Esophagus muscularis mucosa (tissue), 4 donors: ENCODE measurements at places on chromosomes 2 and 18. TPM values are rescaled to one million over a fixed set of nuclear protein-coding genes. Genes with fewer than 3 reads are reported as not detected.
A peak's percentile ranks its signal among the peaks of the same experiment; 100 is the strongest.

- no peak for DNase-seq
These were observed 225.0 kb upstream of the NT5C1B start for GRCh38 chr2:18814387-18814786.

DNA sequence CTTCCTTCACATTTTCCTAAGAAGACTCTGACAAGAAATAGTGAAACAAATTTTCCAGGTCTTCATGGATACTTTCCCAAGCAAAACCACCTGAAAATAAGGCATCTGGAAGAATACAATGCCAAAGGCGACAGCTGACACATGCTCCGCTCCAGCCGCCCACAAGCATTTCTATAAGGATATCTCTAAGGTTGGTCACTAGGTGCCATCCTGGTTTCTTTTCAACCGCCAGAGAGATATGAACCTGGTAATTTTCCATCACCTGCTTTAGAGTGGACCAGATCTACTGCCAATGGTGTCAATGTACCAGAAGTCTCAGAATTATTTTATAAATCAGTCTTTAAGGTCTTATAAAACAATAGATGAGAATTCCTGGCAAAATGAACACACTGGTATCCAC lies 97.2 kb downstream of the GAREM1 start:
- no peak for DNase-seq

DNA sequence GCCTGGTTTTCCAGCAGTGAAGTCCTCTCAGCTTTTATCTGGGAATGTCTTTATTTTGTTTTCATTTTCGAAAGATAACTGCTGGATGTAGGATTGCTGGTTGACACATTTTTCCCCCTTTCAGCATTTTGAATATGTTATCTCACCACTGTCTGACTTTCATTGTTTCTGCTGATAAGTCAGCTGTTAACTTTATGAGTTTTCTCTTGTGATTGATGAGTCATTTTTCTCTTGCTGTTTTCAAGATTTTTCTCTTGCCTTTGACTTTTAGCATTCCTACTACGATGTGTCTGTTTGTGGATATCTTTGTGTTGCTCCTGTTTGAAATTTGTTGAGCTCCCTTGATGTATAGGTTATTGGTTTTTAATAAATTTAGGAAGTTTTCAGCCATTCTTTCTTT lies 85.5 kb downstream of the AGPS start:
- no peak for DNase-seq

DNA sequence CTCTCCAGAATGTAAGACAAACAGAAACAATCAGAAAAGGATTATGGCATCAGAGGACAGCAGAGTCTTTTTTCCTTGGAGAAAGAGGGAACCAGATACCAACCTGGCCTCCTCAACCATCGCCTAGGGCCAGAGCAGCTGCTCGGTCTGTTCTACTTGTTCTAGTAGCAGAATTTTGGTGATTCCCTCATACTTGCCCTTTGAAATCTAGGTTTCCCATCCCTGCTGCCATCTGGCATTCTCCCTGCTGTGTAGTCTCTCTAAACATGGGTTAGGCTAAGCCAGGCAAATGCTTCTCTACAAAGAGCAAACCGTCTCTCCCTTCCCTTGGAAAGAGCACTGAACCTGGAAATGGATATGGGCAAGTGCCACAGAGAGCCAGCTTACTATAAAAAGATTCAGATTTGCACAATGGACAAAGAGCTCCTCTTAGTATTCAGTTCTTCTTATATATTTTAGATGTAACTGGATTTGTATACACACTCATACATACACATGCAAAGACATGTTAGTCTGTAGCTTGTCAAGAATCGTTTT lies 208.6 kb upstream of the ST6GAL2 start:
- no peak for DNase-seq

GRCh38 chr2:86675104-86675503 lies 45.0 kb upstream of the RMND5A start:
- DNase-seq: no peak

- no peak for DNase-seq
These were observed 10.5 kb upstream of the BBS5 start for GRCh38 chr2:169468841-169469240.

GRCh38 chr18:36321658-36322407 lies 24.3 kb downstream of the FHOD3 start:
- peak; percentile 91 for DNase-seq

DNA sequence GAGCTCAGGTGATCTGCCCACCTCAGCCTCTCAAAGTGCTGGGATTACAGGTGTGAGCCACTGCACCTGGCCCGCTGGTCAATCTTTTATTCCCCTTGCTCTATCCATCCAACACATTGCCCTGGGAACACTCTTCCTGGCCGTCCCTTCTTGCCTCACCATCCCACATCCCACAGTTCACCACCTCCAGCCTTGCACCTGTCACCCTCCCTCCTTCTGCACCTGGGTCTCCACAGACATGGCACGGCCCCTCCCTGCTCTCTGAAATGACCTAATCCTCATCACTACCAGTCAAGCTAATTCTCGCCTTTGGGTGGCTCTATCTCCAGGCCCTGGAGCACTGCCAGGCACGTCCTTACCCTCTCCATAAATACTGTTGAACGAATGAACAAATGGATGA lies 116.9 kb upstream of the TEX51 start:
- no peak for DNase-seq

DNA sequence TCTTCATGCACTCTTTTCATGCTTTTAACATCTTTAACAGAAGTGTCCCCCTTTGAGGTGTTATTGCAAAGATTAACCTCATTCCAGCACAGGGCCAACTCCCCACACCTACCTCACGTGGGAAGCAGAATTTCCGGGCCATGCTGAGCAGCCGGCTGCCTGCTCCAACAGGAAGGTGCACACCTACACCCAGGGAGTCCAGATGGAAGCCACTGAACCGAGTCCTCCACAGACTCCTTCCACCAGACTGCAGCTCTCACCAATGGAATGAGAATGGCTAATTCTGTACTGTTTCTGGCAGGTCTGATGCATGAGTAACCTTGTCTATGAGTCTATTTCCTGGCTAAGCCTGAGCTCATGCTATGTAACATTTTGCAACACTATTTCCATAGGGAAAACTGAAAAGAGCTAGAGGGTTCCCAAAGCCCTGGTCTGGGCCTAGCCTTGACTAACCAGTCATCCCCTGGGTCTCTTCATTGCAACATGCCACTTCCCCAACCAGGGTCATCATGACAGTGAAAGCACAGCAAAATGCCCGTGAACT lies 11.0 kb downstream of the ERFE start:
- DNase-seq: no peak

DNA sequence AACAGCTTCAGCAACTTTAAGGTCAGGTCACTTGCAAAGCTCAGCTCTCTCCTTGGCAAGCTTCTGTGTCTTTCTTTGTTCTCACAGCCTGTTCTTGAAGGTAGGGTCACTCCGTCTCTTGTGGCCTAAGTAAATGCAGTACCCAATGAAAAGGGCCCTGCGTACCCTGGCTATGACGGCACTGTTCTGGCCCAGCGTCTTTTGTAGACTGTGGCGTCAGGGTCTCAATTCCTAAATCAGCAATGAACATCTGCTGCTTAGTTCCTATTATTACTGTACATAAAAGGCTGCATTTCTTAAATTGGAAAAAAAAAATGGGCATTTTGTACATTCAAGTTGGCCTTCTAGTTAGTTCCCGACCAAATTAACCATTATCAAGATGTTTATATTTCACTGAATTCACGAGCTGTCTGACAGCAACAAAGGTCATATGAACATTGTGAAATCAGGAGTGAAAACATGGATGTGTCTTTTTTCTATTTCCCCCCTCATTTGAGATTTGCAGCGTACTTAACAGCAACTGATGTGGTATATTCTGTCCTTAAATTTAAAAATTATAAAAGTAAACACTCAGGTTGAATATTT lies 17.0 kb upstream of the MTCL1 start:
- no peak for DNase-seq

GRCh38 chr2:240269886-240270285 lies 129.4 kb upstream of the OTOS start:
- DNase-seq: peak; percentile 66

GRCh38 chr2:163475815-163476214 lies 260.0 kb downstream of the FIGN start:
- DNase-seq: no peak

DNA sequence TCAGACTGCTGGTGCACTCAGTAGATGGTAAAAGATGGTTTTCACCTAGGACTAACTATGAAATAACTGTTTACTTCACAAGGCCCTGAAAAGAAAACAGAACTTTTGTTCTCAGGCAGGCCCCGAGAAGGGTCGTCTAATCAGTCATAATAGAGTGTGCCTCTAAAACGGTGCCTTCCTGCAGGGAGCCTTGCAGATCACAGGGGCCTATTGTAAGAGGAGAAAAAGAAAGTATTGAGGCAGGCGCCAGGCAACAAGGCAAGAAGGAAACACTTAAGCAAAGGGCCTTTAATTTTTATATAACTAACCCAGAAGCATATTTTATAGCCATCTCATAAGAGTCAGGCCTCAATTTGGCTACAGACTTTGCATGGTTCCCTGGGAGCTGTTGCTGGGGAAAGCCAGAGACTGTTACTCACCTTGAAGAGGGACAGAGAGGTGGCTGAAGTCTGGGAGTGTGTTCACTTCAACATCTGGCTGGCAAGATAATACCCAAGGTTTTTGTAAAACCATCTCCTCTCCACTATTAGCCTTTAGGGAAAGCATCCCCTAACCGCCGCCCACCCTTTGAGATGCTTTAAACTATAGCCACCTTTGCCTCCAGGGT lies 117.1 kb downstream of the PRPF40A start:
- no peak for DNase-seq

GRCh38 chr2:125852364-125852763 lies 803.6 kb upstream of the GYPC start:
- no peak for DNase-seq

- DNase-seq: no peak
These were observed 12.7 kb downstream of the TMEM177 start for GRCh38 chr2:119691651-119692245.

DNA sequence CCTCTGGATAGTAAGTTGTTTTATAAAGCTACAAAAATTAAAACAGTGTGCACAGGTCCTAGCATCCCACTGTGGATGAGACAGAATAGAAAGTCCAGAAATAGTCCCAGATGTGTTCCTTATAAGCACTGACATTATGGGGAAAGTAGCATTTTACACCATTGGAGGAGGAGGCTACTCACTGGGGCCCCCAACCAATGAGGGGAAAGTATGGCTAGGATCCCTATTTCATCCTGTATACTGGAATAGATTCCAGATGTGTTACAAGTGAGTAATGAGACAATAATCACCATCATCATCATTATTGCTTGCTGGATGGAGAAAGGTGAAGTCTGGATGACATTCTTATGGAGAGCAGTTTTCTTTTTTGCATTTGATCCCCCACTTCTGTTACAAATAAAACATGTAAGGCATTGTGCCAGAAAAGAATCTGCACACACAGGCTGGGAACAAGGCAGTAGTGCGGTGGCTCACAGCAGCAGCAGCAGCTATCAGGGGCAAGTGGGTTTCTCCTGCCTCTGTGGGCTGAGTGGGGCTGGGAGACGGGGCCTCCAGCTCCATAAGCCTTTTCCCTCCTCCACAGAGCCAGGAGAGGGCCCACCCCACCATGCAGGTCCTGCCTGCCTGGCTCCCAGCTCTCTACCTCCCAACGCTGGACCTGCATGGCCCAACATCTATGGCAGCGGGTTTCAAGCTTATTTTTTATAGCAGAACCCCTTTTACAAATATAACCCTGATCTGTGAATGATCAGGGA lies 5.0 kb downstream of the ARID5A start:
- no peak for DNase-seq

DNA sequence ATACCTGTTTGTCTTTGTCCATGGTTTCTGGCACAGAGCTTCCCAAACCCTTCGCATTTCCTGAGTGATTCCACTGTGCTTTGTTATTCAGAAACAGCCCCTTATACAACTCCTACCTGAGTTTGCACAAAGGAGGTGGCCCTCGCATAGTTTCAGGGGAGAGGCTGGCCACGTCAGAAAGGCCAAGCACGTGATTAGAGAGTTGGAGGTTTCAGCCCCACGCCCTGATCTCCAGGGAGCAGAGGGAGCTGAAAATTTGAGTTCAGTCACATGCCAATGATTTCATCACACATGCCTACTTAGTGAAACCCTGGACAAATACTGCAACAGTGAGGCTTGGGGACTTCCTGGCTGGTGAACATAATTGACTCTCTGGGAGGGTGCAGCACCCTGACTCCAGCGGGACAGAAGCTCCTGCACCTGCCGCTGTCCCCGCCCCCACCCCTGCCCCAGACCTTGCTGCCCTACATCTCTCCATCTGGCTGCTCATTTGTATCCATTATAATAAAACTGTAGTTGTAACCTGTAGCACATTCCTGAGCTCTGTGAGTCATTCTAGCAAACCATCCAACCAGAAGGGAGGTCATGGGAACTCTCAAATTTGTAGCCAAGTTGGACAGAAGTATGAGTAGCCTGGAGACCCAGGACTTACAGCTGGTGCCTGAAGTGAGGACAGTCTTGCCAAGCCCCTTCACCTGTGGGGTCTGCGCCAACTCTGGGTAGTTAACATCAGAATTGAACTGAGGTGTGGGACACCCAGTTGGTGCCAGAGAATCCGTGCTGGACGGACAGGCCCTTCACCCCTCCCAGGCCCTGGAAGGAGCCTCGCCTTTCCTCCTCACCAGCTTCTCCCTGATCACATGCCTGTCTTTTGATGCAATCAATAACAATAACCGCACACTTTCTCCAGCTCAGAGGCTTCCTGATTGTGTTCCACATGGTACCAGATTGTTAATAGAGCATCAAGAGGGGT lies 224.3 kb downstream of the ANAPC1 start:
- DNase-seq: peak; percentile 93

DNA sequence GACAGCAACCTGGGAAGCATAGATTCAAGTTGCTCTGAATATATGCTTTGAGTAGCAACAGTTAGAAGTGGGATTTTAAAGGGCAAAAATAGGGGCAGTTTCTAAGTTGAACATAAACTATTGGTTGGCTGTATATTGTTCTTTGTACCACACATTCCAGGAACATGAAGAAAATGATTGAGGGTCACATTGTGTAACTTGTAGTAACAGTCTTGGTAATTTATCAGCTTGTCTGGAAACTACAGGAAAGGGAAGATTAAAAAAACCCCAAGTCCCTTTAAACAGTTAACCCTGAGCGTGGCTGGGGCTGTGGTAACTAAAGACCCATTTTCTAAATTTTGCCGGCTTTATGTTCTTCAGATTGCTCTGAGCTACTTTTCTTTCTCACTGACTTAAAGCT lies 7.4 kb downstream of the PLEKHB2 start:
- no peak for DNase-seq

DNA sequence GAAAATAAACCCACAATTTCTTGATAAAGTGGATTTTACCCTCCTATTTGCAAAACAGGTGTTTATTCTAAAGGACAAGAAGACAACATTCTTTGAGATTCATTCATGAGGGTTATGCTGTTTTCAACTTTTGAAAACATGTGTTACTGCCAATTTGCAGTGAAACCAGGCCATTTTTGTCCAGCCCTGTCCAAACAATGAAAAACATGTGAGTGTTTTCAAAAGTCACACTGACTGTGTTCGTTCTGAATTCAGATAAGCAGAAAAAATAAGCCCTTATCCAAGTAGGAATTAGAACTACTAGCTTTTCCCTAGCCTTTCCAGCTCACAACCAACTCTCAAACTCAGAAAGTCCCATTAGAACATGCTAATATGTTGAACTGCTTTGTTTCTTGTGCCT lies 148.1 kb upstream of the PID1 start:
- DNase-seq: no peak

- no peak for DNase-seq
These were observed 1060.2 kb upstream of the ACVR2A start for GRCh38 chr2:146784602-146785001.

The LRRTM4 gene
- 0.42 TPM for total RNA-seq

The RIT2 gene
- not detected for total RNA-seq

The APCDD1 gene
- 39.6 TPM for total RNA-seq

The GALNT14 gene
- total RNA-seq: 0.80 TPM

The CAPG gene
- 22.8 TPM for total RNA-seq

The NAT8 gene
- total RNA-seq: not detected

The TRABD2A gene
- total RNA-seq: 1.7 TPM

The CD207 gene
- total RNA-seq: 1.0 TPM

The TUBB8B gene
- not detected for total RNA-seq

The RAB6D gene
- 0.11 TPM for total RNA-seq
